ENCODE measurements at places on chromosomes 11 and 22.

DNA sequence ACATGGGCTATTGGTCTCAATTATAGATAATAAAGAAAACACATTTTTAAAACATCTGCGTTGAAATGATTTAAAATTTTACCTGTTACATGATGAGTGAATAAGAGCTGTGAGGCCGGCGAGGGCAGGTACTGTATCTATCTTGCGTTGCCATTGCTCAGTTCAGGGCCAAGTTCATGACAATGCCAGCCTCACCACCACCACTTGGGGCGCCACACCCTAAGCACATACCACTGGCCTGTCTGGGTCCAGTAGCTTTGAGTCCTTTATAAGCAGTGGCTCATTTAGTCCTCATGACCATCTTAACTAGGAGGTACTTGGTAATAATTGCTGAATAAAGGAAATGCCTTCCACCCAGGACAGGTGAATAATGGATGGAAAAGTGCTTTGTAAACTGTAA lies 14.5 kb upstream of the MB start:
- peak; percentile 46 for DNase-seq

DNA sequence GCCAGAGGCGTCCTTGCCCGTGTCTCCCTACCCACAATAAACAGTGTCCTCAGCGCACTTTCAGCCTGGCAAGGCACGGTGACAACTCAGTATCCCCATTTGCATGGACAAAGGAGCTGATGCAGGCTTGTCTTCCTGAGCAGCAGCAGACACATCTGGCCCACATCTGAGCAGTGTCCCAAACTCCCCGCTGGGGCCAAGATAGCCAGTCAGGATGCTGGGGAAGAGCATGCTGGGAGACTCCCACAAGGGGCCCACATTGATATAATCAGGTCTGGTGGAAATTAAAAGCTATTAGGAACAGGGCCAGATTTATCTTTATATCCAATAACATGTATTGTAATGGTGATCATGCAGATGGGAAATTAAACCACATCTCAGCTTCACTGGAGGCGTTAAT lies 24.7 kb downstream of the DSCAML1 start:
- DNase-seq: no peak

DNA sequence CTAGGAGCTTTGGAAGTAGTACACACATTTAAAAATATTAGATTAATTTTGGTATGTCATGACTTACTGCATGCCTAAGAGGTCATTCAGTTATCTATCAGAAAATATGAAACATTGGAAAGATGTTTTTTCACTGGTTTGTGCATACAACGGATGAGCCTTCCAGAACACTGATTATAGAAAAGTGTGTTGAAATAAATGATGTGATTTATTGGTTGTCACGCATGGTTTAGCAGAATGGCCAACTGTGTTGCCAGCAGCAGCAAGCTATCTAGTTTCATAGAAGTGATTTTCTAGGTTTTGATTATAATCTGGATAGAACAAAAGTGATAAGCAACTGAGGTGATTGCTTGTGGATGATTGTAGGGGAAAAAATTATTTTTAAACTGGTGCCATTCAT lies 53.6 kb downstream of the DDX10 start:
- no peak for DNase-seq

- DNase-seq: no peak
These were observed 33.1 kb downstream of the KCNQ1 start for GRCh38 chr11:2477936-2478335.

DNA sequence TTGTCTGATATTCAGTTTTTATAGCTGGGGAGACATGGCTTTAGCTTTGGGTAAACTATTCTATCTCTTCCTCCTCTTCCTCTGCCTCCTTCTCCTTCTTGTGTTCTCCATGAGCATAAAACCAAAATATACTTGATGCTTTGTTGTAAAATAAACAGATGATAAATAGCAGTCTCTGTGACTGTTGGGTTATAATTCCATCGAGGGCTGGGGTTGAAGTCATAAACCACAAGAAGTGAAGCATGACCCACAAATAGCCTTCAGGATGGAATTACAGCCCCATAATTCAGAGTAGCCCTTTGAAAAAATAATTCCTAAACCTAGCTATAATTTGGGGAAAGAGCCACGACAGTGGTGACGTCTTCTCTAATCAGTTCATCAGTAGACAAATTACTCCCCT lies 177.7 kb downstream of the SNX19 start:
- DNase-seq: peak; percentile 61

GRCh38 chr22:49553518-49554295 lies 274.0 kb downstream of the BRD1 start:
- DNase-seq: no peak

GRCh38 chr11:76856106-76856505 lies 4.6 kb upstream of the ACER3 start:
- DNase-seq: peak; percentile 46

DNA sequence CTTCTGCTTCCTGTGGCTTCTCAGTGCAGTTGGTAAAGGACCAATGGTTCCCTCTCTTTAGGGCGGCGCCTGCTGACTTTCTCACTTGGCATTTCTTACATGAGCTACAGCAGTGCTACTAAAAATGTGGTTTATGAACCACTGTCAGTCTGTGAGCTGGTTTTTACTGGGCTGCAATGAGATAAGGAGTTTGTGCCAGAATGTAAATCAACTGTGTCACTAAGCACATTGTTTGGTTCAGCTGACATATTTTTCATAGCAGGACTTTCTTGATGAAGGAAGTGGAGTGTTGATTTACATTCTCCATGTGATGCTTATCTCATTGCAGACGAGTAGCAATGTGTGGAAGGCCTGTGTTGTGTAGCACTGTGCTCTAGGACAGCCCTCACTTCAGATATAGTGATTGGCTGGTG lies 463.3 kb downstream of the SOX6 start:
- peak; percentile 3 for DNase-seq

GRCh38 chr11:82899186-82899820 lies 927 bp downstream of the PRCP start:
- DNase-seq: no peak

- DNase-seq: no peak
These were observed at the start of gene TSKU for GRCh38 chr11:76783294-76783895. Gene TSKU, plus strand, starts transcription at chr11:76783356. Its CDS starts 12,261 bp downstream, at chr11:76795617.

- peak; percentile 55 for DNase-seq
These were observed 988 bp downstream of the TNRC6B start for GRCh38 chr22:40178417-40179409.

DNA sequence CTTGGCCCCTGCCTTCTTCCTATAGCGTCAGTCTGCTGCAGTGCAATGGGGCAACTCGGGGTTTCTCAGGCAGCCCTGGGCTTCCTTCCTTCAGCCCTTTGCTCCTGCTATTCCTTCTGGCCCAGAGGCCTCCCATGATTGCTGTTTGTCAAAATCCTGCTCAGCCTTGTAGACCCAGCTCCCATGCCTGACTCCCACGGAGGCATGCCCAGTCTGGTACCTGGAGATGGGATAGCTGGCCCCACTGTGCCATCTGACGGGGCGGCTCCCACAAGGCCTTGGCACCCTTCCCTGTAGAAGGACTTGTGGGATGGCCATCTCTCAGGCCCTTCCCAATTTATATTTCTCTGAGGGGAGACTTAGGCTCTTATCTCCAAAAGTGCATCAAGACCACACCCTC lies 590 bp upstream of the CD6 start:
- no peak for DNase-seq

GRCh38 chr11:93051186-93051585 lies 81.7 kb downstream of the MTNR1B start:
- DNase-seq: peak; percentile 73

DNA sequence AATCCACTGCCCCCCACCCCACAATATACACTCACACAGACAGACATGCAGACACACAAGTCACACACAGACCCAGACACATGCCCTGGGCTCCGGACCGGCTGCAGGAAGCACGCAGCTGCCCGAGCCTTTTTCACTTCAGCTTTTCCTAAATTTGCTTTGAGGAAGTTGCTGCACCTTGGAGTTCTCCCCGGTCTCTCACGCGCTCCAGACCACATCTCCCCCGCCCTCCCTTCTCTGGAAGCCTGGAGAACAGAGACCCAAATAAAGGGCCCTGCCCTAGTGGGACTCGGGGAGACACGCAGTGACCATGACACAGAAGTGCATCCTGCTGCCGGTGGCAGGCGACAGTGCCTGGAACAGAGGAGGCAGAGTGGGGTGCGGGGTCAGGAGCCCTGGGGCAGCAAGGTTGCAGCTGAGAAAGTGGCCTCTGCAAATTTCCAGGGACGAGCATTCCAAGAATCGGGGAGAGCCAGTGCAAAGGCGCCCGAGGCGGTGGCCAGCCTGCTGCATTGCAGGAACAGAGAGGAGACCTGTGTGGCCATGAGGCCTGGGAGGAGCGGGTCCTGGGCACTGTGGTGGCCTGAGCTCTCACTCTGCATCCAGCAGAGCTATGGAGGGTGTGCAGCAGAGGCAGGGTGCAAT lies 19.1 kb downstream of the RPL3 start:
- no peak for DNase-seq

- DNase-seq: no peak
These were observed 106.3 kb downstream of the OPCML start for GRCh38 chr11:133425992-133426391.

GRCh38 chr22:35250156-35250555 lies 7.1 kb upstream of the HMGXB4 start:
- DNase-seq: no peak

- DNase-seq: no peak
These were observed 15.9 kb downstream of the TTLL12 start for GRCh38 chr22:43171019-43171491.

Data from fibroblast of mammary gland (primary cell).